ENCODE measurements at places on chromosomes 3 and 15.

- DNase-seq, result no peak
These were observed 1119.6 kb downstream of the ZPLD1 start for GRCh38 chr3:103554451-103554850.

- no peak for DNase-seq
These were observed 131.4 kb downstream of the IQCH start for GRCh38 chr15:67385971-67386370.

DNA sequence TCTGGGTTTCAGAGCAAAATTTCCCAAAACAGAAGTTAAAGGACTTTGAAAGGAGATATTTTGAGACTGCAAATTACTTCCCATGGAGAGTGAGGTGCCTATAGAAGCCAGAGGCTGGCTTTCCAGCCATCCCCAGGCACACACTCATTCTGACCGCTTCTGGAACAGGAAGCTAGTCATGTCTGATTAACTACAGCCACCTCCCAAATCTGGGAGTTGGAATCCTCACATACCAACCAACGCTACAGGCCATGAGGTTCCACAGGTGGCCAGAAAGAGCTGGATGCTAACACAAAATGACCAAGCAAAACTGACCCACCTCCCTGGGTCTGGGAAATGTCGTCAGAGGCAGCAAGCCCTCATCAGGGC is 87.2 kb downstream of the SNRK start:
- DNase-seq, result no peak

DNA sequence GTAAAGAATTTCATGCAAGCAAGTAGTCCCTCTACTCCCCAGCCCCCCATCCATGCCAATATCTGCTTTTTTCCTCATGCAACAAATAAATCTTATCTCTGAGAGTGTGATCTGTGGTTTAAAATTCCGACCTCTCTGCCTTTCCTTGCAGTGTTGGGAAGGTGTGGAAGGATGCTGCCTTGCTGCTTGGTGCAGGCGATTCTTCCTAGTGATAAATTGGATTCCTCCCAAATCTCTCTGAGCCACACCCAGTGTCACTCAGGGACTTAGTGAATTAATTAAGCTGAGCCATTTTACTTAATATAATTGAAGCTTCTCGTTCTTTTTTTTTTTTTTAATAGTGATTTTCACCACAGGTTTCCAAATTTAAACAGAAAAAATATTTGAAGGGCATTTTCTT is 3.4 kb downstream of the GAP43 start:
- no peak for DNase-seq

DNA sequence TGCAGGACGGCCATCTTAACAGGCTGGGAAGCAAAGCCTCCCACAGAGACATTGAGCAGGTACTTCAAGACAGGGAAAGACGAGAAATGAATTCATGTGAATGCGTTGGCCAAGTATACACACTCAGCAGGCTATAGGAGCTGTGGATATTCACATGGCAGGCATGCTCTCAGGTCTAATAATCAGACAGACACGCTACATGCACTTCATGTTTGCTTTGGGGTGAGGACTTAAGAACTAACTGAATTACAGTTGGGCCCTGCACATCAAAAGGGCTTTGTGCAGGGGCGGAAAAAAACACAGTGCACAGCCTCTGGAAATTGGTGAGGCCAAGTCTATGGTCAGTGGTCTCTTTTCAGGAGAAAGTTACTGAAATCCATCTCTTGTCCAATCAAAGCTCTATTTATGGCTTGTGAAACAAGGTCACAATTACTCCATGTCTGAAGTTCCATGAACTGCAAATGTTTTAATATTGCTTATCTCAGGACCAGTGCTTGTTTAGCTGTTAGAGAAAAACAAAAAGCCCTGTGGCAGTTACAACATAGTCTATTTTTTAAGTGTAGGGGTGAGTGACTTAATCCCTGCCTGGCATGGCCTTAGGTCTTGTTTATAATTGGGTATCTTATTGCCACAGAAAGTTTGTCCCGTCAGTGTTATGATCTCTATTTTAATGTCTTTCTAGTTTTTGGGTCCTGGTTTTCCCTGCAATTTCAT is 100.6 kb upstream of the GOLGA6L6 start:
- no peak for DNase-seq

DNA sequence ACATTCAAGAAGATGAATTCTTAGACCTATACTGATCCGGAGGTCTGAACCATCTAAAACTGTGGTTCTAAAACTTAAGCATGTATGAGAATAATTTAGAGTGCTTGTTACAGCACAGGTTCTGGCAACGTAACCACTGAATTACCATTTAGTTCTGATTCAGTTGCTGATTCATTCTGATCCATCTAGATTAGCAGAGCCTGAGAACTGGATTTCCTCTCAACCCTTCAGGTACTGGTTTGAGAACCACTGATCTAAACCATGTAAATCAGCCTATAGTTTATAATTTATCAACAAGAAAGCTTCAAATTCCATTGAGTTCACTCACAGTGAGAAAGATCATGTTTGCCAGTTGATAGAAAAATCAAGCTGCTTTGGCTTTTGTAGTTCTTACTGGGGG is 1001.1 kb upstream of the EPHA6 start:
- DNase-seq, result no peak

All from H1 (cell line).